MCF 10A (cell line): ENCODE measurements at places on chromosomes 7 and 10. TPM values are rescaled to one million over a fixed set of nuclear protein-coding genes. Genes with fewer than 3 reads are reported as not detected.
A peak's percentile ranks its signal among the peaks of the same experiment; 100 is the strongest.

DNA sequence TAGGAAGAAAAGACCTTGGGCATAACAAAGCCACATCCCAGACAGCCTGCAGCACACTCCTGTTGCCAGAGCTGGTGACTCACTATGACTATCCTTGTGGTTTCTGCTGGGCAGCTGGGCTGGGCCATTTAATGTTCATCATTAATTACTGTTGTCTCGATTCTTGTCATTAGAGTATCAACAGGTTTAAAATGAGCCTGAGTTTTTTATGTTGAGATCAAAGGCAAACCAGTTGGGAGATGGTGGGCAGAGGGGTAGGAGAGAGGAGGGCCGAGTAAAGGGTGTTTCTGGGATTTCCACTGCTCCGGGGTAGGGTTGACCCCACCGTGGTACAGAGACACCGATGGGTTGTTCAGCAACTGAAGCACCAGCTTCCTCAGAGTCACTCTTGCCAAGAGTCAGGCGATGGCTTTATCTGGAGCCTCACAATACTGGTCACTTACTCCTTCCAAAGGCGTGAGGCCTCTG is 128.7 kb upstream of the LYZL1 start:
- peak; percentile 87 for DNase-seq

- DNase-seq, result no peak
These were observed 249.2 kb downstream of the SFMBT2 start for GRCh38 chr10:7161484-7162250.

The MAPK8 gene
- 48.9 and 52.9 TPM in 2 replicates for total RNA-seq

The EBLN1 gene
- not detected in 2 replicates for total RNA-seq

The FGFBP3 gene
- total RNA-seq, result 0.86 and 1.1 TPM in 2 replicates

DNA sequence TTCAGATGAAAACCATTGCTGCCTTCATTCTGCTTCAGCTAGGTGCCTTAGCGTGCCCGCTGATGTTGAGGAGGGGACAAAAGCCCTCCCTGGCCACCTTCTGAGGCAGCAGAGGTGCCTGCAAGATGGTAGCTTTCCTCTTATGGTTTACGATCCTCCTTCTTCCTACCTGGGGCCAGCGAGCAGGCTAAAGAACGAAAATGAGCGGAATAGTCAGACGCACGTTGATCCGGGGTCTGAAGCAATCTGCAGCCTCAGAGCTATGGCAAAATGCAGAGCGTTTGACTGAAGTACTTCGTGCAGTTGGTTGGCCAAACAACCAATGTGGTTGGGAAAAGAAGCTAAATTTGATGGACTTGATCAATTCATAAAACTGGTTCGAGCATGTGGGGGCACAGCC is 95.5 kb downstream of the GATA3 start:
- no peak for DNase-seq

- no peak for DNase-seq
These were observed 4.3 kb upstream of the GDI2 start for GRCh38 chr10:5817322-5818047.

DNA sequence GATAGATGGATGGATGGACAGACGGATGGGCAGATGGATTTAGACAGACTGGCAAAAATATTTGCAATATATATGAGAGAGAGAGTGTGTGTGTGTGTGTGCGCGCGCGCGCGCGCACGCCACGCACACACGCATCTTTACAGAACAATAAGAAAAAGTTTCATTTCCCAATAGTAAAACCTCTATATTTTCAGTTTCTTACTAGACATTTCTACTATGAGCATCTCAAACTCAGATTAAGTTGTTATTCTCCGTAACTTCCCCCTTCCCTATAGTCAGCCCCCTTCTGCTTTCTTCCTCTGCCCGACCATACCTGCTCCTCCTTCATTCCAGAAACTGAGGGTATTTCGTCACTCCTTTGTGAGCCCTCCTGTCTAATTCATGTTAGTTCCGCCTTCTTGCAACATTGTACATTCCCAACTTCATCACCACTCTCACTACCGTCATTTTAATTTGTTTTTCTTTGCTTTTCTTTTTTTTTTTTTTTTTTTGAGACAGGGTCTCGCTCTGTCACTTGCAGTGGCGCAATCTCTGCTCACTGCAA is 154.4 kb upstream of the SH2B2 start:
- DNase-seq, result peak; percentile 48

GRCh38 chr7:110090110-110090820 is 1000.7 kb upstream of the LRRN3 start:
- peak; percentile 56 for DNase-seq

DNA sequence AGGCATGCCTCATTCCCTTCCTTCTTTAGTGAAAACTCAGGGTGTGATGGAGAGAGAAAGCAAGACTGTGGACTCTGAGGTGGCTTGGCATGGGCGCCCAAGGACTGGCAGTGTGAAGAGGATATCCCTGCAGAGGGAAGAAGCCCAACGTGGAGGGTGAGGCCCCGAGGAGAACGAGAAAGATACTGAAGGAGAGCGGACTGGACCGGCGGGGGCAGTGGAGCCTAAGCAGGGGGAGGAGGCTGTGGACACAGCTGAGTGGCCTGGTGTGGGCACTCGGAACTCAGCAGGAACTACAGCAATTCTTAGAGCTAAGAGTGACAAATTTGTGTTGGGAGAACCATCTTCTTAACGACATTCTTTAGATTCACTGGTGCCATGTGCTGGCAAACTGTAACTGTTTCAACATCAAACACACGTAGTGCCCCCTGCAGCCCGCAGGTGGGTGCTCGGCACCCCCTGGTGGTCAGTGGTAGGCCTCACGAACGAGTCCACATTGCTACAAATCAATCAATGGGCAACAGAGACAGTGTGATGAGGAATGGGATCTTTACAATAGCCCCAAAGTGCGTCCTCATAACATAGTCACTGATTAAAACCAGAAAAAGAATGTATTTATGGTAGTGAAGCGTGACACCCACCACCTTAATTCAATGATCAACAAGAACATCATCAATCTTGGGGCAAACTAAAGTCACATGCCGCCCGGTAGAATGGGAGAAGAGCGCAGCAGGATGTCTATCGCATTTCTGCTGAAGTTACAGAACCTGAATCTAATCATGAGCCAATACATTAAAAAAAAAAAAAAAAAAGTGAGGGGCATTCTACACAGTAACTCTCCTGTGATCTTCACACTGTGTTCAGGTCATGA is 2.0 kb upstream of the SFTPA1 start:
- DNase-seq, result peak; percentile 41

The TIMM23B gene
- 31.3 and 34.4 TPM in 2 replicates for total RNA-seq

The ANKRD1 gene
- 0.20 and 0.65 TPM in 2 replicates for total RNA-seq

The MGAM2 gene
- not detected in 2 replicates for total RNA-seq

The SNCG gene
- total RNA-seq, result 4.2 and 7.3 TPM in 2 replicates

DNA sequence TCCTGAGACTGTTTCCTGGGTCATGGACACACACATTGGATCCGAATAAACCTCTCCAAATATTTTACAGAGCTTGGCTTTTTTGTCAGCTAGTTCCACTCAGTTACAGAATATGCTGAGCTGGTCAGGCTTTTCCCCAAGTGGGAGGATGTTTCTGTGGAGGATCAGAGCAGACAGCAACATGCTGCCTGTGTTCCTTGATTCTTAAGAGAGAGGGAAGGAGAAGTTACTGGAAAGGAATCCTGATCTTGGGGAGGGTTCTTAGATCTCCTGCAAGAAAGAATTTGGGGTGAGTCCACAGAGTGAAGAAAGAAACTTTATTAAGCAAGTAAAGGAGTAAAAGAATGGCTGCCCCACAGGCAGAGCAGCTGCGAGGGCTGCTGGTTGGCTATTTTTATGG is 76.8 kb upstream of the RPA3 start:
- DNase-seq, result no peak

- DNase-seq, result no peak
These were observed 3.1 kb downstream of the CNPY4 start for GRCh38 chr7:100122568-100122967.

The CRYGN gene
- not detected in 2 replicates for total RNA-seq

The OR9A2 gene
- total RNA-seq, result not detected in 2 replicates

DNA sequence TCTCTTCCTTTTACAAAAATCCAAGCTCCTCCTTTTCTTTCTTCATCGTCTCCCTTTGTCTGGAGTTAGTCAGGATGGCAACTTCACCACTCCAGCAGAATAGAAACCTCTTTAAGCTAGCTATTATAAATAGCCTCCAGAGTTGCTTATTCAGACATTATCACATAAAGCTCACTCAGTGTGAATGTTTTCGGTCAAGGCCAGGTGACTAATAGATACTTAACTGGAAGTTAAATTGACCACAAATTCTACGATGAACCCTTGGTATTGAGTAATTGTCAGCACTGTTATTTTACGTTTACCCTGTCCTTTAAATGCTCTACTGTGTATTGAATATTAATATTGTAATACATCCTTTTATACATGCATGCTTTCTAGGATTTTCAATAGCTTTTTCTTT is 340.4 kb downstream of the OTUD1 start:
- DNase-seq, result peak; percentile 8

- DNase-seq, result no peak
These were observed 162.6 kb downstream of the PIP4K2A start for GRCh38 chr10:22551681-22552365.

The LRIT1 gene
- not detected in 2 replicates for total RNA-seq

DNA sequence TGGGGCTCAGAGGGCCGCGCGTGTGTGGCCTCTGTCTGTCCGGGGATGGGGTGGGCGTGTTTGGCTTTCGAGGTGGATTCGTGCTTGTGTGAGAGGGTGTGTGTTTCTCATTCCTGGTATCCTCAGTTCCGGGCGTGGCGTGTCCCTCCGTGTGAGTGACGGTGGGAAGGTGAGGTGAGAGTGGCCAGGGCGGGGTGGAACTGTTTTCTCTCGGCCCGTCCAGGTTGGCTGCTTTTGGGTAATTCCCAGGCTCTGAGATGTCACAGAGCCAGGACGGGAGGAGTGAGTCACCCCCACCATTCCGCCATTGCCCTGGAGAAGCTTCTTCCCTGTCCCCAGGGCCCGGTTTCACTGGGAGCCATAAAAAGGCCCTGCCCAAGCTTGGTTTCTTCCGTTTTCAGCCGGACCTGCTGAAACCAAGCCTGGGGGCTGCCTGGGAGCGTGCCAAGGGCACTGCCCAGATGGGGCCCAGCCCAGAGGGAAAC is 21.3 kb upstream of the CLDN4 start:
- DNase-seq, result peak; percentile 55

The COBL gene
- total RNA-seq, result 7.3 and 12.3 TPM in 2 replicates

GRCh38 chr10:130341356-130341755 is 205.2 kb downstream of the GLRX3 start:
- DNase-seq, result no peak

DNA sequence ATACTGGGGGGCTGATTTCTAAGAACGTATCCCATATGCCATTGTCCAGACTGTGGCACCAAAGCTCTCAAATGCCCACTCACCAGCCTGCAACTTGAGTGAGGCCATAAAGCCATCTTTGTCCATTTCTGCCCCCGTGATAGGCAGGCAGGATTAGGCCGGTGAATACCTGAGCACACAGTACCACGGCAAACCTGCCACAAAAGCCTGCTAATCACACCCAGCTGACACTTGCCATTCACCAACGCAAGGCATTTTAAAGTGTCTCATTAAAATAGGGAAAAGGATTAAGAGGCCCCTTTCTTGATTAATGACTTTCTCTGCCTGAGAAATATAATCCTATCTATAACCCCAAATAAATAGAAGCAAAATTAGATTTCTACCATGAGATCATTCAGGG is 111.4 kb upstream of the NANOS1 start:
- DNase-seq, result no peak

The ARMC3 gene
- total RNA-seq, result not detected in 2 replicates
